Smooth muscle cell of the umbilical artery (primary cell): ENCODE measurements at places on chromosomes 13 and 19. TPM values are rescaled to one million over a fixed set of nuclear protein-coding genes. Genes with fewer than 3 reads are reported as not detected.

The CGB1 gene
- total RNA-seq: not detected in 2 replicates

The PNMA8A gene
- 2.8 and 16.3 TPM in 2 replicates for total RNA-seq

The IFNL1 gene
- total RNA-seq: not detected in 2 replicates

The PSG11 gene
- total RNA-seq: not detected in 2 replicates

The ZNF790 gene
- 7.4 and 8.0 TPM in 2 replicates for total RNA-seq

The CEACAM16 gene
- total RNA-seq: not detected in 2 replicates

The LRRC25 gene
- not detected in 2 replicates for total RNA-seq

The TRPC4 gene
- total RNA-seq: 7.4 and 23.7 TPM in 2 replicates

The ZFR2 gene
- not detected in 2 replicates for total RNA-seq

The ITGBL1 gene
- total RNA-seq: 6.6 and 49.9 TPM in 2 replicates

The DPRX gene
- not detected in 2 replicates for total RNA-seq

The ARID3A gene
- 28.2 and 30.3 TPM in 2 replicates for total RNA-seq
